Endothelial cell of umbilical vein (primary cell): ENCODE measurements at places on chromosomes 4 and X.

DNA sequence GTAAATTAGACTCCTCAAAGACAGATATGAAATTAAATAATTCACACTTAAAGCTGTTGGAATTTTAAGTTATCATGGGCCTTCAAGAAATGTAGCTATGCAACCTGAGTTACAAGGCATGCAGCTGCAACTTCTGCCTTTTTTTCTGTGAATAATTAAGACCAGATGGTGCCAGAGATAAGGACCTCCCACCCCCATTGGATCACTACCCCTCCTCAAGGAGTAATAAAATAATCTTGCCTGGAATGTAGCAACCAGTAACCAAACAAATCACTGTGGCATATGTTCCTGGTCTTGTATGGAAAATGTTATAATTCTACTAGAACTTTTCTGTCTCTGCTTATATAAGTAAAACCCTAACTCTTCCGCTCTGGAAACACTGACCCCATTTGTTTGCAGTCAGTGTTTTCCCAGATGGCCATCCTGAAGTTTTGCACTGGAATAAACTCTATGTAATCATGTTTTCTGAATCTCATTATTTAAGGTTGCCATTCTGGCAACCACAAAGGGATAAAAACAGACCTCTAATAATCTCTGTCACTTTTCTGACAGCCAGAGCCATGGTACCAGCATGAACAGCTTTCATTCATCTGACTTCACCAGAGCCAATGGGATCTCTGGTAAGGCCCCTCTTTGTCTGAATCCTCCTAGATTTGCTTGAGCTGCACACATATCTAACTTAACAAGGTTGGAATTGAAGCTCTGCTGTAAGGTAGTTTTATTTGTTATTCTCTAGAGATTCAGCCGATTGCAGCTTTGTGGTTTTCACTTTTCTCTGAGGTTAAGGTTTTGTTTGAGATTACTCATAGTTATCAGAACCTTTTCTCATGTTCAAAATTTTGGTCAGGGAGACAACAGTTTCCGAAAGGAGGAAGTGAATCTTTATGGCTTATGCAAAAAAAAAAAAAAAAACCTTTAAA is 274.6 kb downstream of the NAF1 start:
- DNase-seq, result no peak

DNA sequence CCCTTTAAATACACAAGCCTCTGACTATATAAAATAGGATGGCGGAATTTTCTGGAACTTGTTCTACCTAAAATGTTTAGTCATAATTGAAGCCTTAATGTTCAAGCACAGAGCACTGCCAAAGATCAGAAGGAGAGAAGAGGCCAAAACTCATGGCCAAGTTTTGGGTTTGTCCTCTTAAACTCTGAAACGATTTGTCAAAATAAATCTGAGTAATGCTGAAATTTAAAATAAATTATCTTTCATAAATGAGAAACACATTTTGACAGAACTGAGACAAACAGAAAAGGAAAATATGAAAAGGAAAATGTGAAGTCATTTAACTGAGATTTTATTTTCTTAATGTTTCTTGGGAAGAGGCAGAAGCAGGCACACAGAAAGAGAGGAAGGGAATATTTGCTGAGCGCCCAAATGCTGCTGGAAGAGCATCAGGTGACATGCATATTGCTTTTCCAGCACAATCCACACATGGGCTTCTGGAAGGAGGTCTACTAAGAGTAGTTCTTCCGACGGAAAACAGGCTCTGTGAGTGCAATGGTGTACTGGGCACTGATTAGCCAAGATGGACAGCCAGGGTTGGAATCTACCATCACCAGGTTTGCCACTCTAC is 47.4 kb upstream of the ZNF518B start:
- DNase-seq, result no peak

DNA sequence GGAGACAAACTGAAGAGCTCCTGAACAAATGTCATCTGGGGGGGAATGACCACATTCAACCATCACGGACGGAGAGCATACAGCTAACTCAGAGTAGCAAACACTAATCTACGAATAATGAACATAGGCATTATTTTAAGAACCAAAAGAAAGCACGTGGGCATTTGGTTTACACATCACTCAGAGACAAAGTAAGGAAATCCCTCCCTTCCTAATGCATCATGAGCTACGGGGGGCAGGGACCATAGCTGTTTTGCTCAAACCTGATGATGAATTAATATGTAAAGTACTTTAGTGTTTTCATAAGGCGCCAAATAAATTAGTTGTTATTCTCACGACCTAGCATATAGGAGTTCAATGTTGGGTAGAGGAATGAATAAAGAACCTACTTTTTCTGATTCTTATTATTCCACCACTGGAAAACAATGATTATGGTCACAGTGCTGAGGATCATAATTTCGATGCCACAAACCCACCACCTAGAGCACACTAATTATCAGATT is 11.7 kb upstream of the TMEM156 start:
- DNase-seq, result peak; percentile 87

GRCh38 chrX:36414056-36414455 is 494.5 kb downstream of the CFAP47 start:
- DNase-seq, result no peak

DNA sequence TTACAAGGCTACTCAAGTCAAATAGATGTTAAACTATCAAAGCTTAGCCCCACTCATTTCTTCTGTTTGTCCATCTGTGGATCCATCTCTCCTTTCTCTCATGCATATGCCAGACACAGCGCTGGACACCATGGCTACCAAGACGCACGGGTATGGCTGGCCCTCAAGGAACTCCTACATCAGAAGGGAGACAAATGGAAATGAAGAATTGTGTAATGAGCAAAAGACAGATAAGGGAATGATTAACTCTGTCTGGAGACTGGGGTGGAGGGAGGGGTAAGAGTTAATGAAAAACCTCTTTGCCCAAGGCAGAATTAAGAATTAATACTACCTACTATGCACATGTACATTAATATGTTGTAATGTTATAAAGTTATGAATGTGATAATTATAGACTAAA is 88.1 kb downstream of the MGST2 start:
- DNase-seq, result no peak

- DNase-seq, result no peak
Observed at GRCh38 chr4:58209551-58209950, 1099.4 kb upstream of the IGFBP7 start.

GRCh38 chr4:185847352-185848097 is 35.5 kb upstream of the SORBS2 start:
- DNase-seq, result no peak

DNA sequence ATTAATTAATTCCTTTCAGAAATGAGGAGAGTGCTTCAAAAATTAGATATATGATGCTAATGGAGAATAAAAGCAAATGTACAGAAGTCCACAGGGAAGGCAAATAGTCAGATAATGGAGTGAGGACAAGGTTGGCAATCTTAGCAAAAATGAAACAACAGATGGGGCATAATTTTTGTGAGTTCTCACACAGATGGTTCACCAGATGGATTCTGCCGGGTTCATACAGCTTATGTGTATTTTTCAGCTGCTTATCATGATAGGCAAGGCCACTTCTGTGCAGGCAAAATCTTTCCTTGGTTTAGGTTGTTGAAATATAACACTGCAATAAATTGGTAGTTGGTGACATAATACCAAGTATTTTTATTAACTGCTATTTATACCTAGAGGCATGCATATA is 1539.0 kb upstream of the IGFBP7 start:
- DNase-seq, result no peak

GRCh38 chr4:151928112-151928511 is 167.3 kb upstream of the GATB start:
- no peak for DNase-seq

- DNase-seq, result no peak
Observed at GRCh38 chrX:133389975-133390374, 25.3 kb downstream of the GPC4 start.

GRCh38 chrX:16832301-16832700 is 37.9 kb downstream of the RBBP7 start:
- no peak for DNase-seq

GRCh38 chrX:1391707-1392375 is at the start of gene SLC25A6:
Gene SLC25A6, minus strand, starts transcription at chrX:1392113. Its CDS starts 104 bp downstream, at chrX:1392009.
- peak; percentile 99 for DNase-seq

- DNase-seq, result no peak
Observed at GRCh38 chr4:57494821-57495220, 384.6 kb upstream of the IGFBP7 start.

- DNase-seq, result no peak
Observed at GRCh38 chr4:86563416-86563815, 30.7 kb upstream of the PTPN13 start.

- DNase-seq, result no peak
Observed at GRCh38 chrX:108310506-108310905, 127.7 kb downstream of the COL4A6 start.

DNA sequence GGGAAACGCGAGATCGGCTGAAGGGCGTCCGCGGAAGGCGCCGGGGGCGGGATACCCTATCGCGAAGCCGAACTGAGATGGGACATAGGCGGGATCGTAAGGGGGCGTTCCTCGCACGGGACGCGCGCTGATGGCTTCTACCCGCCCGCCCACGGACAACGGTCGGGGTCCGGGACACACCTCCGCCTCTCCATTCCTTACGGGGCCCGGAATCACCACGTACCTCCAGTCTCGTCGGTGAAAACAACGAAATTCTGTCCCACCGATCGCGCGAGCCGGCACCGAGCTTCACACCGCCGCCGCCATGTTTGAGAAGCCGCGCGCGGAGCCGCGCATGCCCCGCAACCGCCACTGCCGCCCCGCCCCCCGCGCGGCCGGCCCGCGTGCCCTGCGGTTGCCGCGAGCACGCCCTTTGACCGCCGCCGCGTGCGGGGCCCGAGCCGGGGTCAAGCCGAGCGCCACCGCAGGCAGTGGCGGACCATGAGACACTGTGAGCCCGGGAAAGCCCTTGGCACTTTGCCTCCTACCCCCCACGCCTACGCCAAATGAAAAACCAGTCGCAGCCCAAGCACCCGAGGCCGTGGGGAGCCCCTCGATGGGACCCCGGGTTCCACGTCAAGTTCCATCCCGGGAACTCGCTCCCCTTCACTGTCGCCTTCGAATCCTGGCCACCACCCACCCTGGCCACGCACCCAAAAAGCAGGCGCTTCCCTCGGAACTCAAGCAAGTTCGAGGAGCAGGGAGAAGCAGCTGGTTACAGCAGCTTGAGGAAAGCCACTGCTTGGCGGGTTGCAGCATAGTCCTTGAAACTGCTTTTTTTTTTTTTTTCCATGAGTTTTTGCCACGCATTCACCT is at the start of gene SCML2:
Gene SCML2, minus strand, starts transcription at position 320 of the 855 bp plus-strand sequence. CDS start 20,617 bp downstream, outside the sequence.
- peak; percentile 26 for DNase-seq

DNA sequence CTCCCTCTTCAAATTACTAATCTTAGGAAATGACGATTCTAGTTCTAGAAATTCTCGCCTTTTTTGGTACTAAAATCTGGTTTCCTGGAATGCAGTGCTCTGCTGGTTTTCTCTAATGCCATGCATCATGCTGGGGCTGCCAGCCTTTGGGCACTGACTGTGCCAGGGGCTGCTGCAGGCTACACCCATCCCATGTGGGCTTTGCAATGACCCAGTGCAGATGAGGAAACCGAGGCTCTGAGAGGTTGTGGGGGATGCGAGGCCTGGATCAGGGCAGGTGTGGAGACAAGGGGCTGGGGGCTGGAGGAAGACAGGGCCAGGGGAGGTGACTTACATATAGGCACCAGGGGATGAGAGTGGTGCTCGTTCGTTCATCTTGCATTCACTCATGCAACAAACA is 95.3 kb downstream of the HMX1 start:
- DNase-seq, result no peak

DNA sequence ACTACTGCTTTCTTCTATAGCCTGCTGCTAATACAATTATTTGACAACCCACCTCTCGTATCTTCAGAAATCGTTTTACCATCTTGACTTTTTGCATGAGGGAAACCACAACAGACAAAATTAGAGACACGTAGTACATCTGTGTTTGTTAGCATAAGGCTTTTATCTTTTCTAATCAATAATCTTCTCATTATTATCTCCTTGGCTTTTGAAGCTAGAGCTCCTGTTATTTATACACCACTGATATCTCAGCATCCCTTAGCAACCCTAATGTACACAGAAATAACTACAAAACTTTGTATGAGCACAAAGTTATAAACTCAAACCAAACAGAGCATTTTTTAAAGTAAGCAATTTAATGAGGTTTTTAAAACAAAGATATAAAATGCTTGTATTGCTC is 39.7 kb downstream of the CORIN start:
- no peak for DNase-seq

DNA sequence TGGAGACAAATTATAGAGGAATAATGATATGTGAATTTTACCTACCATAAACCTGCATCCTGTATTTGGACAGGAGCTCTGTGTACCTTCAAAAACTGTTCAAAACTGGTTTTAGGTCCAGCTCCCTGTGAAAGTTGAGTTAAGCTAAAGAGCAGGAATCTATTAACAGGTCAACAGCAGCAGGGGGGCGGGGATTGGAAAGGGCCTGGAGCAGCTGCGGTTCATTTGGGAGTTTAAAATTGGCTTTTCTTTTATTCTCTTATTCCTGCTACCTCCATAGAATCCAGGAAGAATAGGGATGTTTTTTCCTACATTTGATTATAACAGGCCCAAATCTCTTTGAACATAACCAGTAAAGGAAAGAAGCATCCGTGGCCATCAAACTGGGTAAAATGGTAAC is 23.8 kb downstream of the SHROOM3 start:
- DNase-seq, result no peak

- no peak for DNase-seq
Observed at GRCh38 chr4:187929024-187929423, 66.5 kb upstream of the ZFP42 start.

DNA sequence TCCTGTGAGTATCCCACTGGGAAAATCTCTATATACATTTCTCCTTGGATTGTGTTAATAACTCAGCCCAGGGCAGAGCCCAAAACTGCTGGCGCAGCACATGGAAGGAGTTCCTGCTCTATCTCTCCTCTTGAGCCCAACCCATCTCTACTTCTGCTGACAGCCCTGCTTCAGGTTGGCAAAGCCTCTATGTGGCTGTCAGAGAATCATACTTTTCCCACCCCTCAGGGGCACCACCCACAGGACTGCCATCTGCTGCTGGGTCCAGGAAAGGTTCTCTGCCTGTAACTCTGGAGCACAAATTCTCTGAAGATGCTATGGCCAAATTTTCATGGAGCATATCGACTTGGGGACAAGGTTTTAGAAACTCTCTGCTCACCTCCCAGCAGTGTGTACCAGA is 278.5 kb upstream of the EMCN start:
- DNase-seq, result no peak

GRCh38 chrX:30309139-30309571 is at the start of gene NR0B1:
Gene NR0B1, minus strand, starts transcription at chrX:30309390. Its CDS starts 27 bp downstream, at chrX:30309363.
- DNase-seq, result no peak
